Adipocyte (in vitro differentiated cells): ENCODE measurements at places on chromosomes 4 and X.

- DNase-seq, result peak; percentile 9
Observed at GRCh38 chrX:150150076-150150779, 211.9 kb upstream of the EOLA2 start.

GRCh38 chr4:10635091-10635490 is 49.5 kb downstream of the CLNK start:
- no peak for DNase-seq

- no peak for DNase-seq
Observed at GRCh38 chr4:26130841-26131432, 189.9 kb upstream of the RBPJ start.

DNA sequence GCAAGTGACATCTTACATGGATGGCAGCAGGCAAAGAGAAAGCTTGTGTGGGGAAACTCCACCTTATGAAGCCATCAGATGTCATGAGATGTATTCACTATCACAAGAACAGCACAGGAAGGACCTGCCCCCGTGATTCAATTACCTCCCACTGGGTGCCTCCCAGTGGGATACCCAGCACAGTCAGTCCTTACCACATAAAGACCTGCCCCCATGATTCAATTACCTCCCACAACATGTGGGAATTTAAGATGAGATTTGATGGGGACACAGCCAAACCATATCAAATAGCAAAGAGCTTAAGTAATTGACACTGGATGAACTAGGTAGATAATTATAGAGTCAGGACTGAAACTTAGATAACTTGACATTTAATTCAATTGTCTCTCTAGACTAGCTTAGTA is 85.6 kb downstream of the SLIT2 start:
- DNase-seq, result no peak

DNA sequence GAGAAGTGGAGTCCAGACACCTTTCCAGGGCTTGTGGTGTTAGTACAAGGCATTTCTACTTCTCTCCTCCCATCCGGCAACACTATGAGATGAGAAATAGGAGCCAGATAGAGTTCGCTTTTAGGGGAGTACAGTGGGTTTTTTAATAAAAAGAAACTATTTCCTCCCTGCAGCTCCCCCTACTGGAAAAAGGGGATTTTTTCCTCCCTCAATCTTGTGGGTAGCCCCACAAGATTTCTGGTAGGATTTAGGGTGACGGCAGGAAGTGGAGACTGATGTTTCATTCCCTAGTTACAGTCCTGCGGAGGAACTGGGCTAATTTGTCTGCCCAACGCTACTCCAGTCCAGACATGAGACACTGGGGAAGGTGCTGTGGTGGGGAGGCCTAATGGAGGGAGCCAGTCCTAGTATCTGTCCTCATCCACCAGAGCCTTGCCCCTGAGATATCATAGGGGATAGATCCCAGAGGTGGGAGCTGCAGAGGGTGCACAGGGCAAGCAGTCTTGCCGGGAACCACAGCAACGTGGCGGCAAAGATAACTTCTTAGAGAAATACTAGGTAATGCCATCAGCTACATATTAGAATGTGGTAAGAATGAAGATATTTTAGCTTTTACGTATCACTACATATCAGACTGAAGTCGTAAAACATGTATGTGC is 45.5 kb upstream of the PRKG2 start:
- no peak for DNase-seq
